ENCODE measurements at places on chromosomes 7 and 10.
A peak's percentile ranks its signal among the peaks of the same experiment; 100 is the strongest.

GRCh38 chr10:42933448-42934340 is 143.2 kb upstream of the RET start:
- peak; percentile 90 for DNase-seq

DNA sequence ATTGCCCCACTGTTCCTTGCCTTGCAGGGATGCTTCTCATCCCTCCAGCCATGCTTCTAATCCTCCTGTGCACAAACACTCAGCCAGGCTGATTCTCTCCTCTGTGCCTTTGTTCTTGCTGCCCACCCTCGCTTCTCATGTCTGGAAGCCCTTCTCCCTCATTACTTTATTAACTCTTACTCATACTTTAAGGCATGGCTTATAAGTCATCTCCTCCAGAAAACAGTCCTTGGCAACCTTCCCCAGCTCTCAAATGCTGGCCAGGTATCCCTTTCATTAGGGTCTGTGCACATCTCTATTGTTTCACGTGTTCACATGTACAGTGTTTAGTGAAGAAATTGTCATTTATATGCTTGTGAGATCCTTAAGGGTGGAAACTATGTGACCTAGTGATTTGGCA is 62.9 kb downstream of the ITGB8 start:
- no peak for DNase-seq

- DNase-seq, result peak; percentile 59
Measured at GRCh38 chr10:103618575-103619423, 125.3 kb downstream of the NEURL1 start.

- DNase-seq, result no peak
Measured at GRCh38 chr7:123652406-123652805, 3.3 kb upstream of the LMOD2 start.

DNA sequence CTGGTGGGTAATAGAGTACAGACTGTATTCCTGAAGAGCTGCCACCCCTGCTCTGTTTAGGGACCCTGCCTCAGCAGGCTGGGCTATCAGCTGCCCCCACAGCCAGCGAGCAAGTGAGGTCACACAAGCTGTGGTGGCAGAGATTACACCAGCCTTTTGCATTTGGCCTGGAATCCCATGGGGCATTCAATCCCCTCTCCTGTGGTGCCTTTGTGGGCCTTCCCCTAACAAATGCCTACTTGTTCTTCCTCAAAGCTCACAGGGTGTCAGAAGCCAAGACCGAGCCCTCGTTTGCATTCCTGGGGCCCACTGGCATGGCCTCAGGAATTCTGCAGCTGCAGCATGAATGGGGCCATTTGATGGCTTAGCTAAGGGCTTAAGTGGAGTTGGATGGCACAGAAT is 212.7 kb upstream of the PHYHIPL start:
- no peak for DNase-seq

DNA sequence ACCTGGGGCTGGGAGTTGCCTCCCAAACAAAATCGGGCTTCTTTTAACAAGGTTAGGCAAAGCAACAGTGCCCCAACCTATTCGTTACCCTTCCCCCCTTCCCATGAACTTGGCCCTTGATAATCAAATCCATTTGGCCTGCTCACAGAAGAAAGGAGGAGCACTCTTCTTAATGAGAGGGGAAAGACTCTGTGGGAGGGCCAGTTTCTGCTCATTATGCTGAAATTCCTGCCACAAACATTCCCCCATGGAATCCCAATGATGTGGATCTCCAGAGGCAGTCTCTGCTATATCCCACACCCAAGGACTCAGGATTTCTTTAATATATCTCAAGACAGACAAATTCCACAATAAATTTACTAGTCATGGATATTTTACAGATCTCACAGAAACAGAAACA is 43.0 kb downstream of the LSM5 start:
- no peak for DNase-seq

GRCh38 chr7:68449816-68450215 is 1148.5 kb upstream of the AUTS2 start:
- DNase-seq, result no peak

- no peak for DNase-seq
Measured at GRCh38 chr10:29886299-29886698, 173.1 kb downstream of the JCAD start.

DNA sequence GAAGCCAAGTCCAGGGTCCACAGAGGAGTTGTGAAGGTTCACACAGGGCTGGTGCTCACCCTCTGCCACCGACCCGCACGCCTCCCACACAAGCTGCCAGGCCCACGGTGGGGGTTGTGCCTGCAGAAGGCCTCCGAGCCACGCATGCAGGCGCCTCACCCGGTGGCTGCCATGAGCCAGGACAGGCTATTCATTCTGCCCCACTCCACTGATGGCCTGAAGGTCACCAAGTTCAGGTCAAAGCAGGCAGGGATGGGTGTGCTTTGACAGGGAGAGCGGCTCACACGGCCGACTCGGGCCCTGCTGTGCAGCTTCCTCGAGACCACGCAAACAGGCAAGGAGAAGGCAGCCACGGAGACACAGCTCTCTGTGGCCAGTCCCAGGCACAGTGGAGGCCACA is 143.9 kb downstream of the MAD1L1 start:
- no peak for DNase-seq

DNA sequence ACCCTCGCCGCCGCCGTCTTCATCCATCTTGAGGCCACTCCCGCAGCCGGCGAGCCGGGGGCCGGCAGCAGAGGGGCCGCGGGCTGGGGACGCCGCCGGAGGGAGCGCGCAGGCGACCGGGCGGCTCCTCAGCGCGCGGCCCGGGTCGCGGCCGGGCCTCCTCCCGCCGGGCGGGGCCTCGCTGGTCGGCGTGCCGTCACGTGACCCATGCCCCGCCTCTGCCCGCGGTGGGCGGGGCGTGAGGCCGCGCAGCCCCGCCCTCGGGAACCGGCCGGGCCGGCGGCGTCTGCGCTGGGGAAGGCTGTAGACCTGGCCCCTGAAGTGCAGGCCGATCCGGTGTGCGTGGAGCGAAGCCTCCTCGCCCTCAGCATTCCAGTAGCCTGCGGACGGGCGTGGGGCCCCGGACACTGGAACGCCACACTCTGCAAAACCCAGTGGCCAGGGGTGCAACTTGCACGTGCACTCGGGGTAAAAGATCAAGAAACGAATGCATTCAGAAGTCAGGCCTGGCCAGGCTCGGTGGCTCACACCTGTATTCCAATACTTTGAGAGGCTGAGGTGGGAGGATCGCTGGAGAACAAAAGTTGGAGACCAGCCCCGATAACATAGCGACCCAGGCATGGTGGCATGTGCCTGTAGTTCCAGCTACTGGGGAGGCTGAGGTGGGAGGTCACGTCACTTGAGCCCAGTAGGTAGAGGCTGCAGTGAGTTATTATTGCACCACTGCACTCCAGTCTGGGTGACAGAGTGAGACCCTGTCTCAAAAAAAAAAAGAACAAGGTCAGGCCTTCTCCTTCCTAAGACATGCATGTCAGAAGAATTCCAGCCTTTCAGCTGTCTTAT is at the start of gene CYTH3:
Gene CYTH3, minus strand, starts transcription at position 144 of the 843 bp plus-strand sequence. Its CDS starts 117 bp downstream, at position 27.
- DNase-seq, result peak; percentile 87

DNA sequence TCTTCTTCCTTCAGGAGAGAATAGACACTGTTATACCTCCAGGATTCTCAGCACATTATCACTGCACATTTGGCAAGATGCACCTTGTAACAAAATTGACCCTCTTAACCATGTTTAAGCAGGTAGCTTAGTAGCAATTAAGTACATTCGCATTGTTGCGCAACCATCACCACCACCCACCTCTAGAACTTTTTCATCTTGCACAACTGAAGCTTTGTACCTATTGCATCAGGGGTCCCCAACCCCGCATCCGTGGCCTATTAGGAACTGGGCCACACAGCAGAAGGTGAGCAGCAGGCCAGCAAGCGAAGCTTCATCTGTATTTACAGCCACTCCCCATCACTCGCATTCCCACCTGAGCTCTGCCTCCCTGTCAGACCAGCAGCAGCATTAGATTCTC is 29.9 kb upstream of the SMURF1 start:
- no peak for DNase-seq

GRCh38 chr7:130838738-130839137 is 104.7 kb upstream of the KLF14 start:
- DNase-seq, result no peak
